Stimulated activated CD4-positive, alpha-beta T cell treated with anti-CD3 and anti-CD28 coated beads, TNF-alpha, amount 100 ng/mL, for 1 hour (primary cell): ENCODE measurements at places on chromosomes 3 and 15.

DNA sequence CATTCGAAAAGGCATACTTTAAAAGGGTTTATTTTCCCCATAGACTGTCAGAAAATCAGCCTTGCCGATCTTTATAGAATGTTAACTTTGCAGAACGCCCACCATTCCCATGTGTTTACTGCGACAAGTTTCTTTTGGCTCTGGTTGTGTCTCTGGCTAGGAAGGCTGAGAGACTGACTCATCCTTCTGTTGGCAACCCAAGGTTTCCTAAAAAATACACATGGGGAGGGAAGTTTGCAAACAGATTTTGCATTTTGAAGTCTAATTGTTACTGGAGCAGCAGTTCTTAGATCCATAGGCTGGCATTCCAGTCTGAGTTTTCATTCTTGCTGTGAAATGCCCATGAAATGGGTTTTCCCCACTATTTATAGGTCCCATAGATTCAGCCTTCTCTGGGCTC lies 37.9 kb upstream of the MINAR1 start:
- no peak for DNase-seq

DNA sequence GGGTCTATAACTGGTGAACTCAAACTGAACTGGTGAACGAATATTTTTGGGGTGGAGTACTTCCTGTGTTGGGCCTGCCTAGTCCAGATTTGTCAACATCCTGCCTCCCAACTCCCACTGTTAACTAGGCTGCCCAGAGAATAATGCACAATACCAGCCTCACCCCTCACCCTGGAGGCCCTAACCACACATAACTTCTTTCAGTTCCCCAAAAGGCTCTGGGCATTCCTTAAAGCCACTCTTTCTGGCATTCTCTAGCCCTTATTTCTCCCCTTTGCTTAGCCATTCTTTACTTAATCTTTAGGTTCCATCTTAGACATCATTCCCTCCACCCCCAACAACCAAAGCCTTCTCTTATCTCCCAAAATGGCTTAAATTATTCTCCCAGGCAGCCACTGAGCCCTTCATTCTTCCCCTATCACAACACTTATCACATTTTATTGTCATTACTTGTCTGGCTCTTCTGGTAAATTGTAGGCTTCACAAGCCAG lies 9.1 kb upstream of the SEC11A start:
- DNase-seq: no peak

DNA sequence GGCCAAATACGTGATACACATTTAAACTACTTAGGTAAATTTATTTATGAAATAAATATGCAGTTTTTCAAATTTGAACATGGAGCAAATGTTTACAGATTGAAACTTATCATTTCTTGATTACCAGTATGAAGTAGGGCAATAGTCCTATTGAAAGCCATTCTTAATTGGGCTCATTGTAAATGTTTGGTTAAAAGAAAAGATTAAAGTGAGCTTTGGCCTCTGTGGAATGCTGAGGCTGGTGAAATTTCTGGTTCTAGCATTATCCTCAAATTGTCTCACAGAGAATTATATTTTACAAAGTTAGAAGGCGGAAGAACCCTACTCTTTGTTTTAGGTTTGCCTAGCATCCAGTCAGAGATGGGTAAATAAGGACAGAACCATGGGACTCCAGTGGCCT lies 73.2 kb downstream of the SAMMSON start:
- no peak for DNase-seq

- no peak for DNase-seq
Observed at GRCh38 chr15:92605225-92605944, 50.2 kb downstream of the FAM174B start.

GRCh38 chr3:190701096-190701532 lies 161.4 kb downstream of the GMNC start:
- DNase-seq: no peak

DNA sequence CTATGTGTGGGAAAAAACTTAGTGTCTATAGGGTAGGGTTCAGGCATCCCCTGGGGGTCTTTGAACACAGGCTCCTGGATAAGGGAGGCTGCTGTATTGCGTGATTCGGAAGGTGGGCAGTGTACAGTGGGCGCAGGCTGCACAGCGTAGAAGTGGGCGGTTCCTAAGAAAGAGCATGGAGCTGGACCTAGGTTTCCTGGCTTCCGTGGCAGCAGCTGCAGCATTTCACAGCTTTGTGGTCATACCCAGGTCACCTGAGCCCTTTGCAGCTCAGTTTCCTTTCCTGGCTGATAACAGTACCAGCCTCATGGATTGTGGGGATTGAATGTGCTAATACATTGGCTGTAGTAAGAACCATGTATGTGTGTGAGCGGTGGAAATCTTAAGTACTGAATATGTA lies 22.2 kb downstream of the CFAP100 start:
- no peak for DNase-seq

DNA sequence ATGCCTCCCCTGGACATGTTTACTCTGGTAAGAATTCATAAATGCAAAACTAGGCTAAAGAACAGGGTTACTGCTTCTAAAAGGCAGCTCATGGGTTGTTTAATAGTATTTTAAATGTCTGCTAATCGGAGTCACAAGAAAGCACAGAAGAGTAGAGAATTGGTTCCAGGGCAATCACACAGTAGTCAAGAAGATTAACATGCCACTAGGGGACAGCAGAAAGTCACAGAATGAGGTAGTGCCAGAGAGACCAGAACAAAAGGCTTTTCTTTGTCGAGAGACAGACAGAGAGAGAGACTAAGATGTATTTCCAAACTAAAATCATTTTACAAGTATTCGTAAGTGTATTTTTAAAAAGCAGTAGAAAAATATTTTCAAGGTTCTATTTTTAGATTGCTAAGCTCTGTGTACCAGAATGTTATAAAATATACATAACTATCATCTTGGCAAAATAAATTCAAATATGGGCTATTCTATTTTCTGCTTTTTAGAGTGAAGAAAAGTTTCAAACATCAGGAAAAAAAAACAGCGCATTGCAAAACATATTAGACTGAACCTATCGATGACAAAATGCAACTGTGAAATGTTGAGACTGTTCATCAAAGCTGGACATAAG lies 78.3 kb upstream of the CDIN1 start:
- DNase-seq: no peak

DNA sequence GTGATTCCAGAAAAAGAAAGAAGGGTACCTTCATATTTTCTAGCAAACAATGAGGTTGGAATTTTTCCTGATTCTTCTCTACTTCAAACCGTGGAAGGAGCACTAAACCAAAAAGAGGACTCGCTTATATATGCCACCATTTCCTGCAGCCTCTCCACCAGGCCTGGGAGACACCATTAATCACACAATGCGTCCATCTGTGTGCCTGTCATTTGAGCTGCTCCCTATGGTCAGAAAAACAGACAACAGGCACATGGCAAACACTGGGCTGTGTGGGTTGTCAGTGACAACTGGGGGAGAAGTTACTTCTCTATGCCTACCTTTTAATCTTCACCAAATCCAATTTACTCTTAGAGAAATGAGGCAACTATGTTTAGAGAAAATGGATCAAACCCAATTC lies 71.9 kb downstream of the NR2F2 start:
- DNase-seq: no peak

DNA sequence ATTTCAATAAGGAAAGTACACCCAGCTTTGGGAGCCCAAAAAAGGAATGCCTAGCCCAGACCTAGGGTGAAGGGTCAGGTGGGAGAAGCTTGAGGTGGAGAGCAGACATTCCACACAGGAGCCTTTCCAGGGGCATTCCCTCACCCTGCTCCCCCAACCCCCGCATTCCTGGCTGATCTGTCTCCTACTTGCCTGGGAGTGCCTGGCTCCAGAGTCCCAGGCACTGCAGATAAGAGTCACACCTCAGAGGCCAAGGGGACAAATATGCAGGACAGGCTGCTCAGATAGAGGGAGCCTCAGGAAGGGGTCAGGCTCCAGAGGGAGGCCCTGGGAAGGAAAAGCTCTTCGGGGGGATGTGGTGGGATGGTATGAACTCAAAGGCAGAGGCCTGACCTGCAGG lies 20.8 kb upstream of the HCN4 start:
- DNase-seq: no peak

DNA sequence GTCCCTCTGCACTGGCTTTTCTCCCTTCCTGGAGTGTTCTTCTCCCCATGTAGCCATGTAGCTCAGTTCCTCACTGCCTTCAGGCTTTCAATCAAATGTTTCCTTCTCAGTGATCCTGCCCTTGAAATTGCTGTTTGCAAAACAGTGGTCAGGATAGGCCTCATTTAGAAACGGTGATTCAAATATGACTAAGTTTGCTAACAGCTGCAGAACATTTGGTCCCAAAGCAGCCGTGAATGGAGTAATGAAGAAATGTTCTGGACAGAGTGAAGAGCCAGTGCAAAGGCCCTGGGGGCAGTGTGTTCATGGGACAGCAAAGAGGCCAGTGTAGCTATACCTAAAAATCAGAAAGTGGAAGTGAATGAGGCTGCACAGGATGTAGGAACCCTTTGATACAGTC lies 223.4 kb downstream of the FEZF2 start:
- no peak for DNase-seq

GRCh38 chr3:87423336-87423735 lies 147.0 kb upstream of the POU1F1 start:
- no peak for DNase-seq

GRCh38 chr3:60178931-60179653 lies 1072.2 kb downstream of the FHIT start:
- no peak for DNase-seq

DNA sequence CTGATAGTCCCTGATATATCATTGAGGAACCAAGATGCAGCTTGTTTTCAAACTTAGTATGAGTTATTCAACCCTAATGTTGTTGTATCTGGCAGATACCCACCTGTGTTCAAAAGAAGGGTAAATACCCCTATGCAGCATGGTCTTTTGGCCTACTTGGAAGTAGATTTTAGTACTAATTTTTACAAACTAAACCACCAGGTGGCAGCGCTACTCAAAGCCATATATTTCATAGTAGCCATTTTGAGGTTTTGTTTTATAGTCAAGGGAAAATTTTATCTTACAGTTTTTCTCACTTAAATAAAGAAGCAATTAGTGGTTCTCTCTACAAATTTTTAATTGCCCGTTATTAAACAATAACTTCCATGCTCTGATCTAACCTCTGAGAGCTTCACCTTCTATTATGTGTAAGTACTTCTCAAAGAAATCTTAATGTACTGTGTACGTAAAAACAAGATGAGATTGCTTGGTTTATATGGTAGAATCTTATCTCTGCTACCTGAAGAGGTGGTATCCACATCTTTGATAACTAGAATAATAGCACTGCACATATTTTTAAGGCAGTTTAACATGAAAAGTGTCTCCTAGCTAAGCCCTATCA lies 31.5 kb upstream of the MLF1 start:
- peak; percentile 5 for DNase-seq

DNA sequence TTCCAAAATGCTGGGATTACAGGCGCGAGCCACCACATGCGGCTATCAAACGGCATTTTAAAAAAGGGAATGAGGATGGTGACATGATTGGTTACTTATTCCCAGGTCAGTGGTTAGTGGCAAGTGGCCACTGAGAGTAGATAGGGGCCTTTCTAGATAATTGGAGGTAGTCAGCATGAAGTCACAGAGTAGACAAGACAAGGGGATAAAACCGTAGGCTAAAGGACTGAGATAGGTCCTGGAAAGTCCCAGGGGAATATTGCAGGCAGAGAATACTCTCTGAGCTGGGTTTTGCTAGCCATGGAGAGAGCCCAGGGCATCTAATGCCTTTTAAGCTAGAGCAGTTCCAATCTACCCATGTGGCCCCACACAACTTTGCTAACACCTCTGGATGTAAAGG lies 52.2 kb downstream of the KCNAB1 start:
- no peak for DNase-seq

DNA sequence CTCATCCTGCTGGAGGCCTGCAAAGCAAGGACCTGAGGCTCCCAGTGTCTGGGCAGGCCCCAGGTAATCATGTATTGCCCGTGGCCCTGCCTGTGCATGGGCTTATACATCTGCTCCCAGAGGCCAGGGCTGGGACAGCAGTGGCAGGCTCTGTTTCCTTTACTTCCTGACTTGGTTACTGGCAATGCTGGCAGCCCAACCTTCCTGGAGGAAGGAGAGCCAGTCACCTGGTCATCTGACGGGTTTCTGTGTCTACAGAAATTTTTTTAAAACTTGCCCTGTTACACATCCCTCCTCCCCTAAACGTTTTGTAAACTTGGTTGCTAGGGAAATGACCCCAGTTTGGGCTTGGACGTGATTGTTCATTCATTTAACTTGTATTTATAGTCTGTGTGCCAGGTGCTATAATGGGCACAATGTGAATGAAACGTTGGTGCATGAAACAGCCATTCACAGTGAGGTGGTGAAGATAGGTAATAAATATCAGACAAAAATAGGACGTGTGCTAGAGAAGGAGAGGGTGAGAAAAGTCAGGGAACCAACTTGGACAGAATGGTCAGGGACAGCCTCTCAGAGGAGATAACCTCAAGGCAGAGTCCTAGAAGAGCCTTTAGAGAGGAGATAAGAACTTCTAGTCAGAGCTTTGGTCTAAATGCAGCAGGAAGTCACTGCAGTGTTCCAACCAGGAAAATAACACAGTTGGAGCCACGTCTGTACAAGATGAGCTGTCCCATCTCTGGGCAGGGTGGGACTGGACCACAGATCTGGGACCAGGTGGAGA lies 14.1 kb downstream of the TEX264 start:
- DNase-seq: no peak

- no peak for DNase-seq
Observed at GRCh38 chr3:48434591-48435222, 4.8 kb upstream of the PLXNB1 start.

- DNase-seq: no peak
Observed at GRCh38 chr15:81346611-81347010, 22.7 kb upstream of the STARD5 start.

DNA sequence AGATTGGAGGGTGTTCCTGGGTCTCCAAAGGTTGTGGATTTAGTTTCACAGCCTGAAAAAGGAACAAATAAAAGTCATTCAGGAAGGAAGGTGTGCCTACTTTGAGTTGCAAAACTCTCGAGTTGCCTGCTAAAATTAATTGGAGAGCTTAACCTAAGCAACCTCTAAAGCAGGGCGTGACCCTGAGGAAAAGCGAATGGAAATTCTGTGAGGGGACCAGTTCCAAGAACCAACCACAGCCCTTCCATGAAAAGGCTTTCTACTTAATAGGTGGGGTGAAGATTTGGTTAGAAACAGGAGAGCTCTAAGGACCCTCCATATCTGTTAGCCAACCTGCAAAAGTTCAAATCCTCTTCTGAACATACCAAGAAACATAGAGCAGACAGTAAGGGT lies 1.5 kb downstream of the CD80 start:
- no peak for DNase-seq

GRCh38 chr3:127760361-127760760 lies 62.0 kb downstream of the MGLL start:
- no peak for DNase-seq

GRCh38 chr3:182737825-182738224 lies 55.5 kb upstream of the ATP11B start:
- no peak for DNase-seq

GRCh38 chr3:151816091-151816604 lies 2.2 kb downstream of the AADAC start:
- DNase-seq: no peak
